Muscle of back (tissue), 13 donors: ENCODE measurements at places on chromosomes 2 and 18. TPM values are rescaled to one million over a fixed set of nuclear protein-coding genes. Genes with fewer than 3 reads are reported as not detected.

GRCh38 chr2:30714811-30715709 lies 92.2 kb downstream of the CAPN13 start:
- DNase-seq, result no peak

DNA sequence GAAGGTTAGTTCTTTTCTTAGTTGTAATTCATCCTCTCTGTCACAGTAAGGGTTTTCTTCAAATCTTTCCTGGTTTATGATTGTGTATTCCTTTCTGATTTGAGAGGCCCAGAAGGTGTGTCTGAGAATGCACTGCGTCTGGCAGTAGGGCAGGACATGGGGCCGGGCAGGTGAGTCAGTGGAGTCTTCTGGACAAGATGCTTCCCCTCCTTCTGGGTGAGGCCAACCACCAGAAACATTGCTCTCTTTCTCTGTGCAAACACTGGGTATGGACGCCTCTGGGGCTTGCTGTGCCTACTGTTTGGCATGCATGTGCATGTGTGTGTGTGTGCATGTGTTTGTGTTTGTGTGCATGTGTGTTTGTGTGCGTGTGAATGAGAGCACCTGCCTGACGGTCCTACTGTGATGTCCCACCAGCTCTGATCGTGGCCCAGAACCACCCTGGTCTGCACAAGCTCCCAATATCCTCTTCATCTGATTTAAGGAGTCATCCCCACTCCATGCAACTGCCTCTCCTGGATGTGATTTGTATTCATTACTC lies 93.2 kb upstream of the DLX2 start:
- no peak for DNase-seq

DNA sequence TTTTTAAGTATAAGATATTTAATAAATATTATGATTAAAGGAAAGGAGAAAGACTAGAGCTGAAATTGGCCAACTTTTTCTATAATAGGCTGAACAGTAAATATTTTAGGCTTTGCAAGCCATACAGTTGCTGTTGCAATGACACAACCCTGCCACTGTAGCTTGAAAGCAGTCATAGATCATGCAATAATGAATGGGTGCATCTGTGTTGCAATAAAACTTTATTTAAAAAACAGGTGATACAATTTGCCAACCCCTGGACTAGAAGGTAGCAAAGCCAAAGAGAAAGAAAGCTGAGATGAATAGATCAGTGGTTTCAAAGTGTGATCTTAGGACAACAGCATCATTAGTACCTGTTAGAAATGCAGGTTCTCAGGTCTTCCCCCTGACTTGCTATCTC lies 219.1 kb downstream of the SETBP1 start:
- DNase-seq, result no peak

Gene NT5C1B
- polyA plus RNA-seq, result 0.43 TPM

GRCh38 chr2:44166096-44166495 lies 2.6 kb upstream of the PPM1B start:
- no peak for DNase-seq

Gene DSG1
- 28.0 TPM for polyA plus RNA-seq

- no peak for DNase-seq
These were observed 38.4 kb upstream of the BIN1 start for GRCh38 chr2:127145280-127145895.

Gene IGFBP2
- 167 TPM for polyA plus RNA-seq
